ENCODE measurements at places on chromosomes 12 and 14.

DNA sequence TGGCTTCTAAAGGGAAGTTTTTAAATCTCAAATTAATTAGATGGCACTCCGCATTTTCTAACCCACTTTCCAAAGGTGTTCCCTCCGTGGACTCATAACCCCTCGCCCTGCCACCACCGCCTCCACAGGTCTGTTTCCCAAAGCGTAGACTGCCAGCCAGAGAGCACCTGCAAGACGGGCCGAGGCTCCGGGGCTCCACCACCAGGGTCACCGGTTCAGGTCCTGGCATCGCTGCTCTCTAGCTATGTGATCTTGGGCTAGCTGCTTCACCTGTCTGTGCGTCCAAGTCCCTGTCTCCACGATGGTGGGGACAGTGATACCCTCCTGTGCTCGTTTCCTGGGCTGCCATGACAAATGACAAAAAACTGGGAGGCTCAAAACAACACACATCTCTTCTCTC lies 11.5 kb downstream of the RIMBP2 start:
- no peak for DNase-seq

GRCh38 chr12:128672893-128673292 lies 150.9 kb downstream of the SLC15A4 start:
- DNase-seq: no peak

GRCh38 chr12:40110586-40110985 lies 4.7 kb upstream of the SLC2A13 start:
- DNase-seq: no peak

DNA sequence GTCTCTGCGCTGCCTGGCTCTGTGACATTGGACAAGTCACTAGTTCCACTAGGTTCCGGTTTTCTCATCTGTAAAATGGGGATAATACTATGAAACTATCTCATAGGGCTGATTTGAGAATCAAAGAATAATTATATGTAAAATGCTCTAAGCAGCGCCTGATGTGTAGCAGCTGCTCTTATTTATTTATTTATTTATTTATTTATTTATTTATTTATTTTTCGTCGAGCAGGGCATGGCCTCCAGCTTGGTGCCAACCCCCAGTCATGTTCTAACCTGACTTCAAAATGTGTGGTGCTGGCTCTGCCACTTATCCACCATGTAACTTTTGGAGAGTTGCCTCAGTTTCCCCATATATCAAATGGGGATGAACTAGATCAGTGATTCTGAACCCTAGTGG lies 93.5 kb upstream of the GSC start:
- DNase-seq: no peak

- DNase-seq: no peak
Observed at GRCh38 chr14:103713304-103714062, 1.8 kb downstream of the XRCC3 start.

- DNase-seq: no peak
Observed at GRCh38 chr12:116561181-116561821, 2.1 kb downstream of the MAP1LC3B2 start.

GRCh38 chr14:53064475-53064874 lies 88.6 kb downstream of the DDHD1 start:
- DNase-seq: no peak

DNA sequence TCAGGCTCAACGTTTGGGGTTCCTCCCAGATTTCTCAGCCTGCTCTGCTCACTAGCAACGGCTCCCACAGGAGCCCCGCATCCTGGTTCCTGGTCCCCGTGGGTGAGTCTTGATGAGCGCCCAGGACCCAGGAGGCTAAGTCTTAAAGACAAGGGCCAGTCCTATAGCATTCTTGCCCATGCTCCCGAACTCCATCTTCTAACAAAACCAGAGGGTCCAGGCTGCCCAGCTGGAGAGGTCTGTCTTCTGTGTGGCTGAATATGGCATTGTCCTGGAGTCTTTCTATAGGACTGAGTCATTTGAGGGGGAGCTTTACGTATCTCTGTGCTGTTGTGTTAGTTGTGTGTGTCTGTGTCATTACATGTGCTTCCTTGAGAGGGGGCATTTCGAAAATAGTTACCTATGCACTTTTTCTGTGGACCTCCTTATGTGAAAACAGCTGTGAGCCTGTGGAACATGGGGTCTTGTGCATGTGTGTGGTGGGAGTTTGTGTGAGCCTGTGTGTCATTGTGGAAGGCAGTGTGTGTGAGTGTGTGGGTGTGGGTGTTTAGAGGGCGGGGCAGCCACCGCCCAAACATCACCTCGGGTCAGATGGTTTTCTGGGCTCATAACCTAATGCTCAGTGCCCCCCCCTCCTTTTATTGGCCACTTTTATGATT lies 9.1 kb upstream of the TBX5 start:
- no peak for DNase-seq

- DNase-seq: no peak
Observed at GRCh38 chr14:104138718-104139459, 502 bp downstream of the KIF26A start.

GRCh38 chr12:14989790-14990189 lies 16.9 kb downstream of the PDE6H start:
- no peak for DNase-seq

GRCh38 chr14:50772412-50772811 lies 58.5 kb downstream of the NIN start:
- no peak for DNase-seq

DNA sequence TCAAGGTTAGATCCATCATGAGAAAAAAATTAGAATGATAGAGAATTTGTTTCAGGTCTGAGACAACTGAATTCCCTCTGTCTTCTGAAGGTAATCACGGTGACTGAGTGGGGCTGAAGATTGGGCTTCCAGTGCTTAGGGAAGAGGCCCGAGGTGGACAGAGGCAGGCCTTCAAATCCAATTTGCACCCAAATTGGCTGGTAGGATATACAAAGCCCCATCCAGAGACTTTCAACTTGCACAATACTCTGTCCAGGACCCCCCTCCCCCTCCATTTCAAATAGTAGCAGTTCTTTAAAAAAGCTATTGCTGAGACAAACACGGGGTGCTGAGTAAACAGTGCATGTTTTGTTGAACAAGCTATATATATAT lies 3.6 kb upstream of the FOXG1 start:
- DNase-seq: no peak

GRCh38 chr14:89648924-89649323 lies 231.9 kb upstream of the FOXN3 start:
- DNase-seq: no peak

- DNase-seq: no peak
Observed at GRCh38 chr12:27119797-27120196, 37.4 kb upstream of the C12orf71 start.

- no peak for DNase-seq
Observed at GRCh38 chr14:75871181-75871880, 110.5 kb downstream of the TGFB3 start.

All from vagina (tissue), 2 donors.